ENCODE measurements at places on chromosomes 11 and 22. TPM values are rescaled to one million over a fixed set of nuclear protein-coding genes. Genes with fewer than 3 reads are reported as not detected.

DNA sequence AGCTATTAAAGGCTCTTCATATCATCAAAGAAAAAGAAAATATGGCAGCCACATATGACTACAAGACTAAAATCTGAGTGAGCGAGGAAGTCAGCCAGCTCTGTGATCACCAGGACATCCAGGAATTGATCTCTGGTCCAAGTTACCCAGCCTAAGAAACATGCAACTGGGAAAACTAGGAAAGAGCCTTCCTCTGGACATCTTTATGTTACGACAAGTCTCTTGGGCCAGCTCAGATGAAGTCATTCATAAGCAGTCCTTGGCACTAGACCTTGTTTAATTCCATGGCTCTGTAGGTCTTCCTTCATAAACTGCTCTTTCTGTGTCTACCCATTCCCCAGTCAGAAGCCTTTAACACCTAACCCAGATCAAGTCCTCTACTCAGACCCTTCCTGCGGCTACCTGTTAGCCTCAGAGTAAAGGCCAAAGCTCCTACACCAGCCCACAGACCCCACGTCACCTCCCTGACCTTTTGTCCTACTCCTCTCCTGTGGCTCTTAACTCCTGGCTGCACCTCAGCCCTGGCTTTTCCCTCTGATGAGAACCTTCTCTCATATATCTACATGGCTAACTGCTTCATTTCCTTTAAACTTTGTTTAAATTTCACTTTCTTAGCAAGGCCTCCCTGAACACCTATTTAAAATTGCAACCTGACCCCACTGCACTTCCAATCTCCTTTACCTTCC is 134.0 kb downstream of the KIF18A start:
- DNase-seq, result no peak

- no peak for DNase-seq
Observed at GRCh38 chr11:130778026-130778425, 138.3 kb downstream of the SNX19 start.

GRCh38 chr11:31337806-31338205 is 31.7 kb downstream of the DCDC1 start:
- no peak for DNase-seq

- no peak for DNase-seq
Observed at GRCh38 chr11:2328656-2329354, 27.0 kb downstream of the TSPAN32 start.

- no peak for DNase-seq
Observed at GRCh38 chr22:19357270-19358105, 66.0 kb upstream of the CLTCL1 start.

The CYTH4 gene
- 0.33 TPM for total RNA-seq

GRCh38 chr11:20563866-20564265 is 35.5 kb upstream of the SLC6A5 start:
- no peak for DNase-seq

The PKP3 gene
- 0.49 TPM for total RNA-seq

DNA sequence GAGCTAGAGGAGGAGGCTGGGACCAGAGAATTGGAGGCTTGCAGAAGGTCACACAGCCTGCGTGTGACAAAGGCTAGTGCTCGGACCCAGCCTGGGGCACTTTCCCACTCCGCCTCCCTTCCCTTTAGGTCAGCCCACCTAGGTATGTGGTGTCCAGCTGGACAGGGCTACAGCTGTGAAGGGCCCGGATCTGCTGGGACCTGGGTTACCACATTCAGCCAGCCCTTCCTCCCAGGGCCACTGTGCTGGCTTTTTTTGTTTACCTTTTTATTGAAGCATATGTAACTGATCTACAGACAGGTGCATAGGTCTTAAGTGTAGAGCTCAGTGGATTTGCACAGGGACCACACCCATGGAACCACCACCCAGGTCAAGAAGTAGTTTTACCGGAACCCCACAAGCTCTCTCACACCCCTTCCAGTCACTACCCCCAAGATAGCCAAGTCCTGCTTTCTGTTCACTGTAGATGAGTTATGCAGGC is 8.7 kb downstream of the CAPN5 start:
- DNase-seq, result no peak

DNA sequence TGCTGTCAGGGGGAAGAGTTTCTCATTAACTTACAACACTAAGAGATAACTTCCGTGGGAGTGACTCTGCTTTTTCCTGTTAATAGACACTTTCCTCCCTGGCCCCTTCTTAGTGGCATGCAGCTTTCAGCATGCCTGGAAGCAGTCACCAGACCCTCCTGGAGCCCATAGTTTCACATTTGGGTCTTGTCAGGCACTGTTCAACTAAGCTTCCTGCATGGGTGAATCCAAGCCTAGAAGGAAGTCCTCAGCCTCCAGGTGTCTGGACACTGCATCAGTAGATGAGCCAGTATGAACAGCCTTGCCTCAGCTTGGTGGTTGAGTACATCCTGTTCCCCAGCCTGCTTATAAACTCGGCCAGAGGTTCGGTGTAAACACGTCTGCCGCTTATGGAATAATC is 68.1 kb downstream of the PPP6R3 start:
- no peak for DNase-seq

DNA sequence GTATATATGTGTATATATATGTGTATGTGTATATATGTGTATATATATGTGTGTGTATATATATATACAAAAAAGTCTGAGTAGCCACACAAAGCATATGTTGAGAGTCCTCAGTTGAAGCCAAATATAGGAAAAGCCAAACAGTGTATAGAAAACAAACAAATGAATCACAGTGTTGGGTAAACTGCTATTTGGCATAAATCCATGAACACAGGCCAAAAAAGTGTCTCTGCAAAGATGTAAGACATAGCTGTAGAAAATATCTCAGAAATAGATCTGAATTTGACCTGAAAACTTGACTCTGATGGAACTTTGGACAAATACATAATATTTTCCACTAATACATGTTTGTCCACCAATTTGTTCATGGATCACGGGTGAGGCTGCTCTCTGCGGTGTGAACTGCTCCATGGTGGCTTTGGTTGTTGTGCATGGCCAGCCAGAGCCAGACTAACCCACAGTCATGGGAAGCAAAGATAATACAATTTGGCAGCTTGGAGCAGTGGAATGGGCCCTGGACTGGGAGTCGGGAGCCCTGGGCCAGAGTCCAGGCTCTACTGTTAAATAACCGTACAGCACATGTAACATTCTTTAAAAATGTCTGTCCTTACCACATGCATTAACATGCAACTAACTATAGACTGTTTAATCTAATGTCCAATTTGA is 76.9 kb upstream of the EED start:
- no peak for DNase-seq

- no peak for DNase-seq
Observed at GRCh38 chr22:23302171-23303002, 122.1 kb downstream of the BCR start.

DNA sequence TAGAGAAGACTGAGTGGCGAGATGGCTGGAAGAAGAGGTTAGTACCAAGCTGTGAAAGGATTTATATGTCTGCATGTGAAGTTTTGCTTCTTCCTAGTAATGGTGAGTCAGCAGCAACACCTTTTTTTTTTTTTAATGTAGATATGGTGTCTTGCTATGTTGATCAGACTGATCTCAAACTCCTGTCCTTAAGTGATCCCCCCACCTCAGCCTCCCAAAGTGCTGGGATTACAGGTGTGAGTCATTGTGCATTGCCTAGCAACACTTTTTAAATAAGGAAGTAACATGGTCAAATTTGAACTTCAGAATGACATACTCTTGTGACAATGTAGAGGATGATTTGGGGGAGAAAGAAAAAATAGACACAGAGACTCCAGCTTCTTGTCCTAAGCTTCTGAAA is 6.5 kb upstream of the CSTPP1 start:
- no peak for DNase-seq

The C11orf52 gene
- total RNA-seq, result 2.8 TPM

DNA sequence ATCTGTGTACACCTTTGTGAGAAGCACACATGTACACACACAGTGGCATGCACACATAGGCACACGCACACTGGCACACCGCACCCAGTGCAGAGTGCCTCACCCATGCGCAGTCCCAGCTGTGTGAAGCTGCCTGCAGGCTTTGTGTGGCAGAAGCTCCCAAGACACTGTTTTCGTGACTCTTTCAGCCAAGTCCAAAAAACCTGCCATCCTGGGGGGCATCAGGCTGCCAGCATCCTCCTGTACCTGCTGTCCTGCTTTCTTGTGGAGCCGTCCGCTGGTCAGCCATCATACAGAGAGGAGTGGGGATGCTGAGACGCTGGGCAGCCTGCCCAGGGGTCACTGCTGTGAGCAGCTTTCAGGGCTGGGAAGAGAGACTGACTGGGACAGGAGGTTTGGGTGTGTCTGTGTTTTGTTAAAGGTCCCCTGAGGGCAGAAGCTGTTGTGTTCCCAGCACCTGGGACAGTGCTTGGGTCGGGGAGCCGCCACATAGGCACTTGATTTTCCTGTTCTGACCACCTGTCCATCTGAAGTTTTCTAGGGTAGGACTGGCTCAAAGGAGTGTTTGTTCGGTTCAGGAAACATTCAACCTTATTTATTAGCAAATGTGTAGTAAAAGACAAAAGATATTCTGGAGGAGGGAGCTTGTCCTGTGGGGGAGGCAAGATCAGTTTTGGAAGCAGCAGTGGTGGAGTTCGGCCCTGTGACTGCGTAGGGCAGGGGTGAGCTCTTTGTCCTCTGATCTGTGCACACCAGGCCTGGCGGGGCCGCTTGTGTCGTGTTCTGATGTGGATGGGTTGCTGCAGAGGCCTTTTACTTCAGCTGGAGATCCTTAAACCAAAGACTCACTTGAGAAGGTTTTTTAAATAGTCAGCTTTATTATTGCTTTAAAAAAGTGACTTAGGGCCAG is 29.7 kb downstream of the AP2A2 start:
- no peak for DNase-seq

The HEPHL1 gene
- not detected for total RNA-seq

GRCh38 chr11:32087597-32087996 is 3.3 kb upstream of the RCN1 start:
- DNase-seq, result no peak

DNA sequence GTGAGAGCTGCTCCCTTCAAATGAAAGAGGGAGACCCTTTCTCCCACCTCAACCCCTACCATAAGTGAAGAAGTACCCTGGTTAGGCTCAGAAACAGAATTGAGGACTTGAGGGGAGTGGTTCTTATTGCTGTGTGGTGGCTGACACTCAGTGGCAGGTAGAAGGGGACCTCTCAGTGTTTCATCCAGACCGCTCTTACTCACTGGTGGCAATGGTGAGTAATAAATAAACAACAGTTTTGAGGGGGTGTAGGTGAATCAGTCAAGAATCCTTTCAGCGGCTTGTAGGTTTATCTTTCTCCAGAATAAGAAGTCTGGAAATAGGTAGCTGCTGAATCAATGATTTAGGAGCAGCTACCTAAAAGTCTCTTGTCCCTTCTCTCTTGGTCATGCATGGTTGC is 403.4 kb upstream of the B3GAT1 start:
- DNase-seq, result no peak

GRCh38 chr22:49087198-49087597 is 740.5 kb downstream of the BRD1 start:
- DNase-seq, result no peak

DNA sequence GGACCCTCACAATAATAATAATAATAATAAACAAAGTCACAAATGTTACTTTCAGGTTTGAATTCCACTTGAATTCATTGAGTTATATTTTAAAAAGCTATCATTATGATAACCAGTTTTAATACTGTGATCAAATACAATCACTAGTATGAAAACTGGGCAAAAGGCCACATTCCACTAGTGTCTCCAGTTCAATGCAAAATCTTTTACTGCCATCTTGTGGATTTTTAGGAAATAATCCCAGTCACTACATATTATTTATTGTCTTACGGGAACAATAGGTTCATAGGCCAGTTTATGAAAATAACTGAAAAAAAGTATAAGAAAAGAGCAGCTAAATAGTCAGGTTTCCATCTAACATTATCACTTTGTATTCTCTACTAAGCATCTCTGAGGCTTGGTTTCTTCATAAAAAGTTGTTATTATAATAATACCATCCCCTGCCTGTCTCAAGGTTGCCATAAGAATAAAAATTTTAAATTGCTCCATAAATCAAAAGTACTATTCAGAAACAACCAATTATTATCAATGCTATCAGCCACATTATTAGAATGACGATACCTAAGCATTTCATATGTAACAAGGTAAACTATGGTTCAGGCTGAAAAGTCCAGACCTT is 533.9 kb upstream of the CCDC90B start:
- DNase-seq, result no peak

The SLC22A6 gene
- not detected for total RNA-seq

The GNG3 gene
- 1.1 TPM for total RNA-seq

- no peak for DNase-seq
Observed at GRCh38 chr11:92596596-92597317, 372.1 kb downstream of the FAT3 start.

- DNase-seq, result no peak
Observed at GRCh38 chr11:123526027-123526805, 96.1 kb downstream of the GRAMD1B start.

The TMA7B gene
- 1.0 TPM for total RNA-seq

DNA sequence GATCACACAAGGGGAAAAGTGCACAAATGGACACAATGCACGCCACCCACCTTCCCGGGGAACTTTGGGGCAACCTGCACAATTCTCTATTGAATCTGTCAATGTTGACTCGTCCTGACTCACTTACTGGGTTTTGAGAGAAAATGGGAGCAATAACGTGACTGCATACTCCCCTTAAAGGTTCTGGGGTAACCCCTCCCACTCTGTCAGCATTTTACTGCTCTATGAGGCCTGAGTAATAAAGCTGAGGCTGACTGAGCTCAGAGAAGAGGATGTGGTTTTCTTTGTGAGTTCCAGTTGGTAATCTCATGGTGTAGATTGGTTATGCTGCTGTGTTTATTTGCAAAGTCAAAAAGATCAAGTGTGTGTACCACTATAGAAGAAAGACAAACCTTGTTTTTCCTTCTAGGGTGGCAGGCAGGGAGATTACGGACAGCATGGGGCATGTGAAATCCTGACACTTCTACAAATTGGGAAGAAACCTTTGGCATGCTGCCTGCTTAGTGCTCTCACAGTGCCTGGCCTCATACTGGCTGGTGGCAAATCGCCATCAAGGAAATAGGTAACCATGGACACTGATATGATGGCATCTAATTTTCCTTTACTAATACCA is 16.1 kb upstream of the APOA1 start:
- no peak for DNase-seq

DNA sequence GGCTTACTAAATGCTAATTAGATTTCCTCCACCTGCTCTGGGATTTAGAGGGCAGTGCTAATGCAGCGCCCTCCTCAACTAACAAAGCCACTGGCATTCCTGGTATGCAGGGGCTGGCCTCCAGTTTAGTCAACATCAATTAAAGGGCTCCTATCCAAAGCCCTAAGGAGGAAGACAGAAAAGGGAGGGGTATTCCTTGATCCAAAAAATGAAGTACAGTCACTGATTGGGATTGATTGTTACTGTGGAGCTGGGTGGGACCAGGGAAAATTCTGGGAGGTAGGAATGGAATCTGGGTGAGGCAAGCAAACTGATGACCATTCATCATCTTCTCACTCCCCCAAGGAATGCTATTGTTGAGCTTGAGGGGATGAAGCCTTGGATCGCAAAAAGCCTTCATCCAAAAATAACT is 52.2 kb downstream of the GAB2 start:
- DNase-seq, result no peak

The SORL1 gene
- total RNA-seq, result 4.6 TPM

DNA sequence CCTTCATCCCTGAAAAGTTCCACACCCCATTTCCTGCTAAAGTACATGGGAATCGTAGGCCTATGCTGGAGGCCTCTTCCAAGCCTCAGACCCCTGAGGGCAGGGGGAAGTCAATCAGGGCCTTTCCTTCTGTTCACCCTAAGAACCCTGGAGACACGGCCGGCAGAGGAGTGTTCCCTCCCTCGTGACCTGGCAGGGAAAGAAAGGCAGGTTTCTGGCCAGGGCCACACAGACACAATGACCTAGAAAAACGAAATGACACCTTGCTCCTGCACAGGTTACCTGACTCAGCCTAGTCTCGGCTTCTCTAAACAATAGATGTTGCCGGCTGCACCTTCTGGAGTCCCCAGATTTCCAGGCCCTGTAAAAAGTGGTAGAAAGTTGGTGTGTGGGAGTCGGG is 60.6 kb upstream of the CADM1 start:
- DNase-seq, result no peak
